Left lung (tissue), 14 donors: ENCODE measurements at places on chromosomes 1 and 21. TPM values are rescaled to one million over a fixed set of nuclear protein-coding genes. Genes with fewer than 3 reads are reported as not detected.

The SLAMF8 gene
- 41.3 TPM for total RNA-seq

The FMO2 gene
- 33.9 TPM for total RNA-seq

The ZBTB21 gene
- total RNA-seq = 12.2 TPM

The ABCB10 gene
- 16.4 TPM for total RNA-seq

The ZNF648 gene
- not detected for total RNA-seq

The IFI44 gene
- 40.8 TPM for total RNA-seq

The TFF2 gene
- total RNA-seq = not detected

The ZNF683 gene
- total RNA-seq = 0.47 TPM

The ECE1 gene
- total RNA-seq = 107 TPM

The KLHDC9 gene
- 10.3 TPM for total RNA-seq

The VPS13D gene
- 58.4 TPM for total RNA-seq

The ADORA1 gene
- 5.5 TPM for total RNA-seq

The CELA2A gene
- total RNA-seq = not detected

The SMG7 gene
- 49.6 TPM for total RNA-seq

The CD1E gene
- total RNA-seq = 0.47 TPM

The DR1 gene
- total RNA-seq = 56.1 TPM

The IFI6 gene
- total RNA-seq = 170 TPM

The HPDL gene
- 0.20 TPM for total RNA-seq

The MEX3A gene
- 0.86 TPM for total RNA-seq

The SYT11 gene
- 11.4 TPM for total RNA-seq

The HECTD3 gene
- total RNA-seq = 40.9 TPM

The SOAT1 gene
- 102 TPM for total RNA-seq
